EH (cell line): ENCODE measurements at places on chromosomes 12 and 14.

DNA sequence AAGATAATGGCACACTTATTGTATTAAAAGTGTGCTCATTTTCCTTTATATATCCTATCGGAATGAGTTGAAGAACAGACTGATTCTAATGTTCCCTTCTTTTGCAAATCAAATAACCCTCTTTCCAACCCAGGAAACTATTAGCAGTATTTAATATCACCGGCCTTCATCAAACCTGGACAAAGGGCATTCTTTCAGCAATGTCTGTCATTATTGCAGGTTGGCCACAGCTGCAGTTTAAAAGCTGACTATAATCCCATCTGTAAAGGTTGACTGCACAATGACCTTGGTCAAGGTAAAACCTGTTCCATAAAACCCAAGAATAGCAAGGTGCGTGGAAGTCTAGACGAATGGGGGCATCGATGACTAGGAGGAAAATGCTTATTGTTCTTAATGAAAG is 472.3 kb upstream of the SOX5 start:
- no peak for DNase-seq

DNA sequence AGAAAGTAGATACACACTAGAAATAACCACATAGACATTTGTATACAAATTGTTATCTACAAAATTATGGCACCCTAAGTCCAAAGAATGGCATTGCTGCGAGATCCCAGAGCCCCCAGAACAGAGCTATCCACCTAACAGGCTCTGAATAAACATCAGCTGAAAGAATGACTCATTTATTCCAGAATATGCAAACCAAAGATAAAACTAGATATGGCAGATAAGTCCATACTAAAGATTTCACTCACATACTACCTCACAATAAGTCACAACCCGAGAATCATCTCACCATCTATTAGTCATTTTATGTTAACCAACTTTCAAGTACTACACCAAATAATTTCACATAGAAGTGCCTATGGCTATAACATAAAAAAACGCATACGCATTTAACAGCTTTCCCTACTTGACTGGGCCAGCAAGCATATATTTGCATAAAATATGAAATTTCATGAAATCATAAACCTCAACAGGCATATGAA is 5.6 kb downstream of the CNIH1 start:
- DNase-seq, result peak; percentile 89

DNA sequence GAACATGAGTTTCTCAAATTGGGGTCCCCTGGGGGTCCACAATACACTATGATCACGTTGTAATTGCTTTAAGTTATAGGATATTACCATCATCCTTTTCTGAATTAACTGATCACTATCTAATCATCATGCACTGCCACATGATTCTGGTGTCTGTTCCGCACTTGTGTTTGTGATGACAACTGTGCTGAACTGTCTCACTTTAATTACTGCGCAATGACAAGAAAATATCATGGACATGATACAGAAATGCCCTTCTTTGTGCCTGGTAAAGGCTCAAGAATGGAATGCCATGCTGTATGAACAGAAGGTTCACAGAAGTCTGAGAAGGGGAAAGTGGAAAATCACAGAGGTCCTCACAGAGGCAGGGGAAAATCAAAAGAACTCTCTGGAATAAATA is 65.8 kb upstream of the NOS1 start:
- no peak for DNase-seq

DNA sequence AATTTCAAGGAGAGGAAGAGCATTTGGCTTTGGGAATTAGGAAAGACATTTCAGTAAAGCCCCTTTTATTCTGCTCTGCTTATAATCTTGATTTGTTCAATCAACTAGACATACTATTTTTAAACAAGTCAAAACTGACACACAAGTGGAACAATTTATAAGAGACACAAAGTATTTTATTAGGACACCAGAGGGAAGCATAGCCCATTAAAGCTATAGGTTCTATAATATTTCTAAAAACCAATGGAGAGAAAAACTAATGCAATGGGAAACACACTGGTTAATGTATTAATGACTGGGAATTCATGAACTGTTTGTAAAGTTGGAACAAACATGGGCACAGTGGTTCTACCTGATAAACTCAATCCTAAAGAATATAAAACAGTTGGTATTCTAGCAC is 15.3 kb upstream of the CERS5 start:
- no peak for DNase-seq
